ENCODE measurements at places on chromosomes 2 and 18. TPM values are rescaled to one million over a fixed set of nuclear protein-coding genes. Genes with fewer than 3 reads are reported as not detected.

DNA sequence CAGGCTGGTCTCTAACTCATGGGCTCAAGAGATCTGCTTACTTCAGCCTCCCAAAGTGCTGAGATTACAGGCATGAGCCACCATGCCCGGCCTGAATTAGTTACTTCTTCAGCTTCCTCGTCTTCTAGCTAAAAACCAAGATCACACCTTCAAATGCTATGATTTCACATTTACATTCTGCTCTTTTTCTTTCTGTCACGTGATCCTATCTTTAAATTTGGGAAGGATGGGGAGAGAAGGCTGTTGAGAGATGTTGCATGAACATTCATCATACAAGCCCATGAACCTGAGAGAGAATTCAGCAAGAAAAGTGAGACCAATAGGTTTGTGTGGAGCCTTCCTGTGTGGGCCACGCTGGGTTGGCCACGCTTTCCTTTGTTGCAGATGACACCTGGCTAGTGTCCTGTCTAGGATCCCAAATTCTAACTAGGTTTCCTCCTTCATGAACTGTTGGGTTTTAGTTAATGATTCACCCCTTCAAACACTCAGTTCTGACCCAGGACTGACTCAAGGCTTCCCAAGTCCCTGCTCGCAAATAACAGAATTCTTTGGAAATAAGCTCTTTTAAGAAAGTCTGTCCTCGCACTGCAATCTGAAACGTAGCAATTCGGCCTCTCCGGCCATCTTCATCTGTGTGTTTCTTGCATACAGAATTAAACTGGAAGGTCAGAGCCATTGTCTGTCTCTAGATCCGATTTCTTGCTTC, 57.3 kb upstream of the CREB1 start:
- DNase-seq = no peak
- H3K27ac ChIP-seq = no peak overlapping the region
- peaks cover 7% of the 10 kb centered on the region for H3K4me1 ChIP-seq
- H3K4me3 ChIP-seq = no peak overlapping the region

- H3K27me3 ChIP-seq = no peaks in the 10 kb centered on the region
- H3K36me3 ChIP-seq = peaks cover 10% of the 10 kb centered on the region
- H3K4me3 ChIP-seq = no peak overlapping the region
- H3K27ac ChIP-seq = no peak overlapping the region
- DNase-seq = no peak
- peaks cover 10% of the 10 kb centered on the region for H3K4me1 ChIP-seq
Observed at GRCh38 chr2:169891593-169892298, 64.5 kb downstream of the UBR3 start.

The GBX2 gene
- 2.2 TPM for total RNA-seq

- peak overlapping the region; percentile 84 for H3K4me3 ChIP-seq
- H3K36me3 ChIP-seq = peaks cover 42% of the 10 kb centered on the region
- peaks cover 10% of the 10 kb centered on the region for H3K27me3 ChIP-seq
- no peak for DNase-seq
Observed at GRCh38 chr2:74179063-74179865, 585 bp upstream of the MOB1A start.

The CDK15 gene
- total RNA-seq = not detected

The GPAT2 gene
- total RNA-seq = not detected

DNA sequence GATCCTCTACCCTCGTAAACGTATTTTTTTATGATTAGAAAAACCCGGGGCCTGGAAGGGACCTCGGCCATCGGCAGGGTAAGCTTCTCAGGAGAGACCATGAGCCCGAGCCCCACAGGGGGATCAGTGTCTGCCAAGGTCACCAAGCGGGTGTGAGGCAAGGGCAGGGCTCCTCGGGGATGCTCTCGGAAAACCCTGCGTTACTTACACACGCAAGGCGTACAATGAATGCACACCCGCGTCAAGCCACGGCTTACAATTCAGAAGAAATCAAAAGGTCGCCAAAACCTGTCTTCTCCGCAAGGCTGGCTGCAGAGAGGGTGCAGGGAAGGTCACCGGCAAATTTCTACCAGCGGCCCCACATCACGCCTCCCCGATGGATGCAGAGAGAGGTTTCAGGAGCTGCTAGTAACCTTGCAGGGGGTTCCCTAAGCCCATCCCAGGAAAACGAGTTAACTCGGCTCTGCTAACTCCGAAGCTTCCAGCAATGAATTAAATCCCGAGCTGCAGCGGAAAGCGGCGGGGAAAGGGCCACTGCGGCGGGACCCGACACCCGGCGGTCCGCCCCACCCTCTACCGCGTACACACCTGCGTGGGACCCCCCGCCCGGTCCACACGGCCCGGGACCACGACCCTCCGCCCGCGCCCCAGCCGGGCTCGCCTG, 638 bp downstream of the ST3GAL5 start:
- H3K27ac ChIP-seq = no peak overlapping the region
- no peak for DNase-seq
- peak overlapping the region; percentile 44 for H3K4me3 ChIP-seq
- H3K36me3 ChIP-seq = peaks cover 18% of the 10 kb centered on the region
- H3K4me1 ChIP-seq = peaks cover 18% of the 10 kb centered on the region

All from Calu3 (cell line).